Renal cortex interstitium (tissue), 15 donors: ENCODE measurements at places on chromosomes 4 and X.

DNA sequence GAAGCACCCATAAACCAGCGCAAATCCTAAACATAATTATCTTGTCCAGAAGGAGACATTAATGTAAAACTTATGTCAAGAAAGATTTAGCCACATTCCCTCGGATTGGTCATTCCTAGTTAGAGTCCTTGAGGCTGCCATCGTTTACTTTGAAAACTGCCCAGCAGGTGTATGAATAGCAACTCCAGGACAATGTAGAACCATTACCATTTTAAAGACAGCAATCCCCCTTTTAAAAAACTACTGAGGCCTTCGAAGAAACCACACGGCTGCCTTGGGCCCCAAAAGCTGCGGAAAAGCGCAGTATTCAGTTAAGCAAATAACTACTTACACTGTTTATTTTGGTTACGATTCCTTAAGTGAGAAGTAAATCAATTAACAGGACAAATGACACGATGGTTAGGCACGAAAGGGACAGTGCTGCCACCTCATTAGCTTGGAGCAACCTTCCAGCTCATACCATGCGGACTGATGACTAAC, 822 bp upstream of the SGMS2 start:
- DNase-seq, result no peak

DNA sequence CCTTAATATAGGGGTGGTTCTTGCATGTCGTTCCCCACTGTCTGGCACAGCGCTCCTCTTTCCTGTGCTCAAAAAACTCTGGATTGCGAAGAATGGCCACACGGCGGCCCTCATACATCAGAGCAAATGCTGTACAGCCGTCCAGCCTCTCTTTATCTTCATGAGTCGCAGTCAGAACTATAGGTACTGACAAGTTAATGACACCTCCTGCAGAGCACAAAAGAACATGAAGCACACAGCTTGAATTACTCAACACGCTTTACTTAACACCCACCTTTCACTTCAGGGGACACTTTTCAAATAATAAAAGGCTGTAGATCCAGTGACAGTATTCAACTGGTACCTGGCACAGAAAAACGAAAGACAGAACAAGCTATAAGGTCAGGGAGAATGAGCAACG, 65.3 kb downstream of the PAPSS1 start:
- DNase-seq, result no peak

DNA sequence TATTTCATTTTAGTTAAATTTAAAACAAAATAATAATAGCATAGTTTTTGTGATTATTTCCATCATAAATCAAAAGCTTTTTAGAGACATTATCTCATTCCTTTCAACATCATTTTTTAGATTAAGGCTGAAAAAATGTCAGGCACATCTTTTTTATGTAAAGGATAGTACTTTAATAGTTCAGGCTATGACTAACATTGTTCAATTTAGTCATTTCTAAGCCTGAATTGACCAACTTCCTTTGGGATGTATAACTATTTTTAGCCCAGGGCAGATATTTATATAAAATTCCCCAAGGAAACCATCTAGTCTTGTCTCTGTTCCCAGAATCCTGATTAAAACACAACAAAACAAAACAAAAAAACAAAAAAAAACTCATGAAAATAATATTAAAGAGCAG, 145.6 kb upstream of the PCDH18 start:
- no peak for DNase-seq

DNA sequence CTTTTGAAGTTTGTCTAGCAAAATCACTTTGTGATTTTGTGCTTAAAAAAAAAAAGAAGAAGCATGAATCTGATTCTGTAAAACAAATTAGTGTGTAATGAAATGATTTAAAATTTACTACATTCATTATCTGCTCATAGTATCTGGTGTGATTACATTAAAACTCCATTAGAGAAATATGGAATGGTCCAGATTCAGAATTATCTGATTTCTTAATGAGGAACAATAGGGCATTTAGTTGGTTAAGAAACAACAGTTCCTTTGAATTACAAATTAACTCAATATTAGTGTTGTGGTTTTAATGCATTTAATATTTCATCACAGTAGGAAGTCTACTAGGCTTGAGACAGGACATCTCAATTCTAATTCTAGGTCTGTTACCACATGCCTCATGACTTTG, 57.9 kb upstream of the PDHA1 start:
- no peak for DNase-seq

- no peak for DNase-seq
These were observed 1.4 kb downstream of the RAI2 start for GRCh38 chrX:17859609-17860178.

DNA sequence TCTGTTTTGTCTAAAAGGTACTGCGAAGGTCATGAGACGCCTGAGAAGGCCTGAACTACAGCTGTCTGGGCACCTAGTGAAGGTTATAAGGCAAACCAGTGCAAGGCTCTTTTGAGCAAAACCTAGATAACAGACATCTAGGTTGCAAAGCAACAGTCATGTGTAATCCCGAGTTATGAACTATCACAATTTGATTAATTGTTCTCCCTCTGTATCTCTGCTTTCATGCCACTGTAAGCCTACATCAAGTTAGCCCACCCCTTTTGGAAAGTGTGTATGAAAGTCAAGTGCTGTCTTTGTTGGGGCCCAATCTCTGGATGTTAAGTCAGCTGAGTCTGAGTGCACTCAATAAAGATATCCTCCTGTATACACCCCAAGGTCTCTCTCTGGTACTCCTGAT, 31.9 kb upstream of the UGT2B7 start:
- DNase-seq, result no peak

DNA sequence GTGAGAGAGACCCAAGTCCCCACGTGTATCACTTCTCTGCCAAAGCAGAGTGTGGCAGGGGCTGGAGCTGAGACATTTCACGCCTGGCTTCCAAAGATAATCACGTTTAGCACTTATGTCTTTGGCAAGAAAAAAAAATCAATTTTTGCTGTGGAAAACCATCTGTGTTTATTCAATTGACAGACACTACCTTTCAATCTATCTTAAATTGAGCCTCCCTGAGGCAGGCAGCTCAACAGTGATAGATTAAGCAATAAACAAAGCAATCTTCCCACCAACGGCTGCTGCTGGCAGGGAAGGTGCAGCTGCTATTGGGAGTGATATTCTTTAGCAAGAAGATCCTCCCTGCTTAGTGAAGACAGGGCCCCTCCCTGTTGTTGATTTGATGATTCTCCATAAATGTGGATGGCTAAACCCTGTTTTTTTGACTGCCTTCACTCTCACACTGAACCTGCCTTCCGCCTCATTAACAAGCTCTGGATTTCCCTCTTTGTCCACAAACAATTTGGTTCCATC, 11.6 kb upstream of the MAGEB17 start:
- no peak for DNase-seq

- DNase-seq, result no peak
These were observed 151.0 kb downstream of the NHS start for GRCh38 chrX:17525762-17526555.
